ENCODE measurements at places on chromosomes 12 and 14.

- no peak for DNase-seq
These were observed 108.1 kb upstream of the FOXN3 start for GRCh38 chr14:89524990-89525667.

GRCh38 chr12:126160912-126161311 lies 1095.7 kb downstream of the AACS start:
- no peak for DNase-seq

- DNase-seq = no peak
These were observed 250.5 kb upstream of the ATP2B1 start for GRCh38 chr12:89959179-89959578.

GRCh38 chr14:96782436-96782835 lies 14.7 kb upstream of the VRK1 start:
- DNase-seq = no peak

DNA sequence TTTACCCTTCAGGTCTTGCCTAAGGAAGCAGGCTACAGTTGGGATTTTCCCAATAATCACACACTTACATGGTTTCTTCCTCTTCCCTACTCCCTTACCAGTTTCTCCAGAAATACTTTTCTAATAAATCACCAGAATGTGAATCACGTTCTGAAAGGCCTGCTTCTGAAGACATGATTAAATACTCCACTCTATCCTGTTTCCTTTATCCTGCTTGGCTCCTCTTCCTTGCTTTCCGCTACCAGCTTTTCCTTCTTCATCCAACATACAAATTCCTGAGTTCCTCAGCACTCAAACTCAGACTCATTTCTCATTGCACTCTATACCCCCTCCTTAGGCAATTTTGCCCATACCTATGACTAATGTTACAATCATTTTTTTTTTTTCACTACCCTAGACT lies 118.3 kb downstream of the MGAT4C start:
- no peak for DNase-seq

- DNase-seq = no peak
These were observed 195.4 kb downstream of the DUSP6 start for GRCh38 chr12:89156862-89157262.

DNA sequence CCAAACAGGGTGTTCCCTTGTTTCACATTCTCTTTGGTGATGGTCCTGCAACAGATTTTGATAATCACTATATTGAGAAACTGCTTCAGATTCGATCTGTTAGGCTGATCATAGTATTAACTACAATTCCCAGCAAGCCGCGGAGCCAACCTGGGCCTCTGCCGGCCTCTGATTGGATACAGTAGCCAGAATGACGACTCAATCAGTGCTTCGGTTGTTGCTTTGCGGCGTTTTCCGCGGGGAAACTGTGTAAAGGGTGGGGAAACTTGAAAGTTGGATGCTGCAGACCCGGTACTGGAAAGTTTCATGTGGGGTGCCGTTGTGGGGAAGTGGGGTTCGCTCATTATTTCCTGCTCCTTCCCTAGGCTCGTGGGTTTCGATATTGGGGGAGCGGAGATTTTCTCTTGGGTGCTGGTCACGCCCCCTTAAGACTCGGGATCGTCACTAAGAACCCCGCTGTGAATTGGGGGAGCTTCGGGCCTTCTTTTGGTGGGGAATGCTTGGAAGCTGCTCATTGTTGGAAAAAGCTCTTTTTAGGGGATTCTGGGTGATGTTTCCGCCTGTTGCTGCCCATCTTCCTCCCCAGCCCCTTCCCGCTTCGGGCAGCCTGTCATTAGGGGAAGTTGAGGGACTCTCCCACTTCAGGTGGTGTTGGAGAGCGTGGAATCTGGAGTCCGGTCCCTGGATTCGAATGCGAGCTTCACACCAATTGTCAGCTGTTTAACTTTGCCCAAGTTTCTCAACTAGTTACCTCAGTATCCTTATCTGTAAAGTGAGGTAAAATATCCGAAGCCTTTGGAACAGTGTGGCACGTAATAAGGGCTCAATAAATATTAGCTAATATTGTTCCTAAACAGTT lies at the start of gene RAD51B:
Gene RAD51B, plus strand, starts transcription at position 217 of the 859 bp plus-strand sequence.
- peak; percentile 69 for DNase-seq

DNA sequence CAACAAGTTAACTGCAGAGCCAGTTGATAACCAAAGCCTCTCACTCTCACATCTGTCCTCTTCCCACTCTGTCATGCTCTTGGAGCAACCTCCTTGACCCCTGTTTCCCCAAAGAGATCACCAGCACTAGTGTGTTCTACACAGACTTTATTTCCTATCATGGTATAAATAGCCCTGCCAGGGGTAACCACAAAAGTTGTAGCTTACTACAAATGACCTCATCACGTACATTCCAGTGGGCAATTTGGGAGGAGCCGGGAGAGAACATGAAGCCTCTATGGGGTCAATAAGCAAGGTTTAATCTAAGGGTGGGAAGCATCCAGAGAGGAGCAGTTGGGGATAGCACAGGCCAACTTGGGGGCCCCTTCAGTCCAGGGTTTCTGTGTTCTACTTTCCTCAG lies 186.5 kb downstream of the KCNA5 start:
- DNase-seq = no peak

- DNase-seq = no peak
These were observed 114.3 kb downstream of the NPAS3 start for GRCh38 chr14:33052943-33053342.

- no peak for DNase-seq
These were observed 1176.7 kb upstream of the SEL1L start for GRCh38 chr14:82710267-82710841.

- no peak for DNase-seq
These were observed 4.3 kb downstream of the RACGAP1 start for GRCh38 chr12:50021031-50021430.

DNA sequence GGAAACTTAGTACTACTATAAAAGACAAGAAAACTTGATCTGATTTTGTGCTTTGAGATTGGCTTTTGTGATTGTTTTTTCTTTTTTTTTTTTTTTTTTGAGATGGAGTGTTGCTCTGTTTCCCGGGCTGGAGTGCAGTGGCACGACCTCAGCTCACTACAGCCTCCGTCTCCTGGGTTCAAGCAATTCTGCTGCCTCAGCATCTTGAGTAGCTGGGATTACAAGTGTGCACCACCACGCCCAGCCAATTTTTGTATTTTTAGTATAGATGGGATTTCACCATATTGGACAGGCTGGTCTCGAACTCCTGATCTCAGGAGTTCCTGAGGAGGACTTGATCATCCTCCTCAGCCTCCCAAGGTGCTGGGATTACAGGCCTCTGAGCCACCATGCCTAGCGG lies 26.4 kb downstream of the AEBP2 start:
- DNase-seq = no peak

GRCh38 chr14:105223260-105223659 lies 25.1 kb upstream of the BTBD6 start:
- DNase-seq = no peak

GRCh38 chr14:75306927-75307699 lies 28.5 kb downstream of the FOS start:
- DNase-seq = no peak

- no peak for DNase-seq
These were observed 47.6 kb downstream of the DCAF5 start for GRCh38 chr14:69105326-69105725.

- no peak for DNase-seq
These were observed 286 bp downstream of the PPP4R3A start for GRCh38 chr14:91509878-91510170.

DNA sequence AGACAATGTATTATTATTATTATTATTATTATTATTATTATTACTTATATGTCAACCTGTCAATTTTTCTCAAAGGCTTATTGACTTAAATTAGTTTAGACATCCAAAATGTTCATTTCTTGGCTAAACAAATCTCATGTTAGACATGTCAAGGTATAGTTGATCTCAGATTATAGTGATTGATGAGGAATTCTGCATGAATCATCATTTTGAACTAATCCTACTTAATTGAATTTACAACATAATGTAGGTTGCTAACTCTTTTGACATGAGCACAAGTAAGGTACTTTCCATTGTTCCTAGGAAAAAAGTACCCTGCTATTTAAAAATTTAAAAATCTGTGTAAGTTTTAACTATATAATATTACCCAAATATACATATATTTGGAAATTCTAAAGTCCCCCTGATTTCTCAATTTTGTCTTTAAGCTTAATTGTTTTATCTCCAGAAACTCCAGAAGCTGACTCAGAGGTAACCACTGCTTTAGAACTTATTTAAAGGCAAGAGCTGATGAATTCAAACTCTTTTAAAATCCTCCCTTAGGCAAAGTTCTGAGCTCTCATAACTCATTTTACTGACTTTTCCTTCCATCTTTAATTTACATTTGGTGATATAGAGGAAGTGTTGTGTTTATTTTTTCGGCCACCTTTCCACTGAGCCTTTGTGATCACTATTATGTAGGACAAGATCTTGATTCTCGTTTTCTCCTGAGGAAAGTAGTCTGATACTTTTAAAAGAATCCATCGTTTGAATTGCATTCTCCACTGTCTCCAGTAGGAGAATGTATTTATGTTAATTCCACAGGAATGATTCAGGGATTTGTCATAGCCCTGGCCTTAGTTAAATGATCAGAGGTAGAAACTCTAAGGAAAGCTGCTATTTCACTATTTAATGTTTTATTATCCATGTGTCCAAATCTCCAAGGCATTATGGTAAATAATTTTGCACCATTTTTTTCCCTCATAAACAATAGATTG lies 1304.5 kb downstream of the AACS start:
- no peak for DNase-seq

DNA sequence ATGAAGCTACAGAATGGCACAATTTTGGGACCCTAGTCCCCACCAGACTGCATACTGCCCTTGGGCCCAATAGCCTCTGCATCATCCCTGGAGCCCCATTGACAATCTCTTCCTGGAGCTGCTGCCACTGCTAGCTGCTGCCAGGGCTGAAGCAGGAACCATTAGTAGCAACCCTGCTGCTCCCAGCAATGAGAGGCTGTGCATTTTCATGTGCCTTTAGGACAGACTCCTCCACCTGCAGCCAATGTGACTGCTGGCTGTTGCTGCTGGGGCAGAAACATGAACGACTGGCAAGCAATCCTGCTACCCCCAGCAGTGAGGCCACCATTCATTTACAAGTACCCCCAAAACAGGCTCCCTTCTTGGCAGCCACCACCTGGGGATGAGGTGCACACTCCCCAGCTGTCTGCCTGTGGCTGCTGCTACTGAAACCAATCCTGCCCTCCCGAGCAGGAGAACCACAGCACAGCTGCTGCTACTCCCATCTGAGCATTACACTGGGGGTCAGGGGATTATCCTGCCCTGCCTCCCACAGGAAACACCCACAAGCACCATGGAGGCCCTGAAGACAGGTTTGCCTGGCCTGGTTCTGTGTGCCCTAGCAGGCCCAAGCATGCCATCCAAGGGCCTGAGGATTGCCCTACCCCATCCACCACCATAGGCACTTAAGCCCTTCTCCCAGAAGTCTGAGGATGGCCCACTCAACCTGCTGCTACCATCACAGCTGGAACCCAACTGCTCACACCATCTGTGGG lies 181.0 kb downstream of the MYRFL start:
- no peak for DNase-seq

DNA sequence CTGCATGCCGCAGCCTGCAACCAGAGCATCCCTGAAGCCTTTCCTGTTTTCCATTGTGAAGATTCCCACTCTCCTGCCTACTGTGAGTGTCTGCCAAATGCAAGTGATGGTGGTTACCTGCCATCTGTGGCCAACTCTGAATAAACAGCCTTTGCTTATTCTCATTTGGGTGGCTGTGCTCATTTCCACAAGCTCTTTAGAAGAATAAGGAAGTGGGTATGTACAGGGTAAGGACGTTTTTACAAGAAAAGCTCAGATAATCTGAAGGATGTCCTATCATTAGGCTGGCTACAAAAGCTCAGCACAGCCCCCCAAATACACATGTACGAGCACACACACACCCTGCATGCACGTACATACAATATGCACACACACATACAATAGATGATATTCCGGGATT lies 7.3 kb upstream of the RNASE1 start:
- DNase-seq = no peak

- no peak for DNase-seq
These were observed 7.5 kb downstream of the PRICKLE1 start for GRCh38 chr12:42582050-42582449.

DNA sequence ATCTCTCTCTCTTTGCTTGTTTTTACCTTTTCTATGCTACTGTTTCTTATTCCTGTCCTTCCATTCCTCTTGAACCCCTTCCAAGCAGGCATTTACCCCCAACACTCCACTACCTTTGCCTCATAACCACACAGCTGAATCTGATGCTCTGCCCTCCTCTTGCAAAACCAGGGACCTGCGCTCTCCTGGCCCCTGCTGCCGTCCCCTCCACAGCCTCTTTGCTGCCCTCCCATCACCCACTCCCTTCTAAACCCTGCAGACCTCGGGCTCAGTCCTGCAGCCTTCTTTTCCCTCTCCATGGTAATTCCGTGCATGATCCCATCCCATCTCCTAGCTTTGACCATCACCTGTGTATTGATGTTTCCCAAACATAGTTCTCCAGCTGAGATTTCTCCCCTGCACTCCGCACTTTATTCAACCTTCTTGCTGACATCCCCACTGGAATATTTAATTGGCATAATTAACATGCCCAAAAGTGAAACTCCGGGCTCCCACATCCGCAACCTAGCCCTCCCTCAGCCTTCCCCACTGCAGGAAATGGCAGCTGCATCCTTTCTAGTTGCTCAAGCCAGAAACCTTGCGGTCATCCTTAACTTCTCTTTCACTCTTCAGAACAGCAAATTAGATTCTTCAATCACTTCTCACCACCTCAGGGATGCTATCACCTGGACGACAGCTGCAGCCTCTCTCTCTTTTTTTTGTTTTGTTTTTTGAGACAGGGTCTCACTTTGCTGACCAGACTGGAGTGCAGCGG lies 16.0 kb downstream of the FIGNL2 start:
- DNase-seq = no peak

- DNase-seq = no peak
These were observed 166.1 kb upstream of the EEA1 start for GRCh38 chr12:93094988-93095737.

DNA sequence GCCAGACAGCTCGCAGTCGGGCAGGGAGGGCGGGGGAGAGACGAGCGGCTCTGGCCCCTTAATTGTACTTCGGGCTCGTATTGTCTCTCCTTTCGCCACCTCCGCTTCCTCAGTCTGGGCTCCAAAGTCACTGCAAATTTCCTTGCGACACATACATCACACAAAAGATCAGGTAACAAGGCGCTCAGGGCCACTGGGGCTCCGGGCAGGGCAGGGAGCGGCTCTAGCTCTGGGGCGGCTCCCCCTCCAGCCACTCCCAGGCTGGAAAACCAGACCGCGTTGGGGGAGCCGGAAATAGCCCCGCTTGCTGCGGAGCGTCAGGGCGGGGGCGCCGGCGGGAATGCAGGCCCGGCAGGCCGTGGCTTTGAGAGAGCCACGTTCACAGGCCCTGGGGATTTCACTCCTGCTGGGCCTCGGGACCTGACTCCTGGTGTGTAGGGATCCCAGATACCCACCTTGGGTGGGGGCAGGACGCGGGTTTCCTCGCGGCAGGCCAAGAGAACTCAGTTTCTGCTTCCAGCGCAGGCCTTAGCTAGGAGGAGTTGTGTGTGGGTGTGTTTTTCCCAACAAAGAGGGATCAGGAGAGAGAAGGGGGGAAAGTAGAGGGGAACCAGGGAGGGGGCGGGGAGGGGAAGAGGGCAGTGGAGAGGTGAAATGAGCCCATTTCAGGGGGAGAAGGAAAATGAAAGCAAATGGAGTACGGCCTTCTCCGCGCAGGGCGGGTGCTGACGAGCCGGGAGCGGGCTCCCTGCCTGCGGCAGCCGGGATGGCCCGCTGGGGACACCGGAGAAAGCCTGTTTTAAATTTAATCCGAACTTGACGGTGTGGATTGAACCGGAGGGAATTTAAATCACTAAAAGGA lies 4.4 kb upstream of the HOXC9 start:
- DNase-seq = no peak

All from stimulated activated CD8-positive, alpha-beta memory T cell treated with anti-CD3 and anti-CD28 coated beads, Interleukin-12 subunit alpha, Interleukin-12 subunit beta, amount 100 ng/mL, for 4 hours (primary cell).